Activated CD8-positive, alpha-beta T cell treated with anti-CD3 and anti-CD28 coated beads for 36 hours (primary cell): ENCODE measurements at places on chromosomes 5 and 9.

- DNase-seq = no peak
These were observed 21.4 kb downstream of the SPINK1 start for GRCh38 chr5:147809830-147810666.

DNA sequence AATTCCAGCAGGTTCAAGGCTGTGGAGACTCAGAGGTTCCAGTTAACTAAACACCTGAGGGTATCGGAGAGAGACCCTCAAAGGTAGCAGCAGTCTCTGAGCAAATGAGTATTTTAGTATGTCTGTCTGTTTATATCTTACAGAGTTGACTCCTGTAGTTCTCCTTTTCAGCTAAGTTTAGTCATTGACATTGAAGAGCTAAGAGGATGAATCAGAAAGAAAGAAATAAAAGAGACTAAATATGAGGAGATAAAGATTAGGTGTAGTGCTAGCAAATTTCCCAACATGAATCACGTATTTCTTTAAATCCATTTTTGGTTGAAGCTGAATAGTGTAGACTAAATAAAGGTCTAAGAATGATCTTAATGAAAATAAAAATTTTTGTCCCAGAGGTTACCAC is 474.0 kb upstream of the RGMB start:
- no peak for DNase-seq

GRCh38 chr9:3200331-3200774 is 325.4 kb downstream of the RFX3 start:
- DNase-seq = no peak

DNA sequence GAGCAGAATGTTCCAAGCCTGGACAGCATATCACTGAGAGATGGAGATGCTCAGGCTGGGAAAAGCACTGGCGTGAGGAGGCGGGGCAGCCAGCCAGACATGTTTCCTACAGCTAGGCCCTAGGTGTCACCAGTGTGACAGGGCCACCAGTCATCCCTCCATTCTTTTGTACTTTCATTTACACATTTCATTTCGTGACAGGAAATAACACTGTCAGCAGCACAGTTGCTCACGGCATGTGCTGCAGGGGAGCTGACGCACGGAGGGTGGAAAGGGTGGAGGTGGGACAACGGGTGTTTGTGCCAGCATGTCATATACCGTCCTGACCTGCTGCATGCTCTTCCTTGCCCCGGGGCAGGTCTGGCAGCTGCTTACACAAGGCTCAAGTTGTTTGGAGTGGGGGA is 14.8 kb upstream of the CEMIP2 start:
- DNase-seq = peak; percentile 94
